Hematopoietic multipotent progenitor cell treated with erythropoietin and hydrocortisone succinate and interleukin-3 and kit ligand, for 6 days (in vitro differentiated cells): ENCODE measurements at places on chromosomes 3 and 15.

DNA sequence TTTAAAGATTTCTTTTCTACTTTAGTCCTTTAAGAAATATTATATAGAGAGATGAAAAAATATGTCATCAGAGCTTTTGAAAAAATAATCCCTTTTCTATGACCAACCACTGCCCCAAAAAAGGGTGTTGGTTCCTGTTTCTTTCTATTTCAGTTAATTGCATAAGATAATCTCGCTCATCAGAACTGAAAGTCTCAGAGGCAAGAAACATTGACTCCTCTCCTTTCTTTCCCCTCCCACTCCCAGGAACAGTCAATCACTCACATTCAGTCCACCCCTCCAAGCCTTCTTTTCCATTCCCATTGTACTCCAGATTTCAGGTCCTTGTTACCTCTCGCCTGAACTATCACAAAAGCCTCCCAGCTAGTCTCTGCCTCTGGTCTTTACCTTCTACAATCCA is 153.7 kb upstream of the ABI3BP start:
- peak; percentile 47 for DNase-seq

DNA sequence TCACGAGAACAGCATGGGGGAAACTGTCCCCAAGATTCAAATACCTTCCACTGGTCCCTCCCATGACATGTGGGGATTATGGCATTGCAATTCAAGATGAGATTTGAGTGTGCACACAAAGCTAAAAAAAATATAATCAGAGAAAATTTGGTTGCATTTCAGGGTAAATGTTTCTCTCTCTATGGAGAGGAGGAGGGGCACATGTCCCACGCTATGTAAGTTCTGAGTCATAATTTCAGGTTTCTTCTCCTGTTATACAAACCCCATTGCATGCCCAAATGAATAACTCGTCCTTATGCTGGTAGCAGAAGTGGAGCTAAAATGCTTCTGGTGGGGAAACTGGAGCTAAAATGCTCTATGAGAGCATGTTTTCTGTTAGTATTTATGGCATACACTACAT is 209.7 kb upstream of the DCBLD2 start:
- DNase-seq = no peak

GRCh38 chr3:129346695-129347457 is 68.2 kb downstream of the HMCES start:
- DNase-seq = no peak

DNA sequence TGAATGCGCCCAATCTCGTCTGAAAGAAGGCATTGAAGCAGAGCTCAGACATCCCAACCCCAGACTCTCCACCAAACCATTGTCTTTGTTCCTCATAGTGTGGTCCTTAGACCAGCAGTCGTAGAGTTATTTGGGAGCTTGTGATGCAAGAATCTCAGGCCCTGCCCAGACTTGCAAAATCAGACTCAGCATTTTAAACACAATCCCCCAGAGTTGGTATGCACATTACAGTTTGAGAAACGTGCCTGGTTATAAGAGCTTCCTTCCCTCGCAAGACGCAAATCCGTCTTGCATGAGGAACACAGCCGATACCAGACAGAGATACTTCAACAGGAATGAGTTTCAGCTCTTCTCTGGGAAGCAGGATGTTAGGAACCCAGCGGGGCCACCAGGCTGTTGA is 38.9 kb upstream of the IREB2 start:
- DNase-seq = peak; percentile 39

DNA sequence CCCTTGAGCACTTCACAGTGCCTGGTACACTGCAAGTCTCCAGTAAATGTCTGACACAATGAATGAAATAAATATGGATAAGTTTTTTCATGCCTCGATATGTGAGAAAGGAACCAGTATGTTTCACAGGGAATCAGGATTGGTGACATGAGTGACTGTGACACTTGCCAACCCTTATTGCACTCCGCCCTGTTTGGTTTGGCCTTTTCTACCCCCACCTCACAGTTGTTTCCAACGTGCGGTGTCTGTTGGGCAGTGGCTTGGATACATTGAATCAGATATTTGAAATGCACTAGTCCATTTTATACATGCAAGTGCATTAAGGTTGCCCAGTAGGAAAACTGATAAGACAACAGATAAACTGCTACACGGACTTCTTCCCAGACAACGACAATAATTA is 2.0 kb downstream of the NPHP3 start:
- DNase-seq = peak; percentile 67

- no peak for DNase-seq
Observed at GRCh38 chr3:127794402-127794801, 27.9 kb downstream of the MGLL start.

DNA sequence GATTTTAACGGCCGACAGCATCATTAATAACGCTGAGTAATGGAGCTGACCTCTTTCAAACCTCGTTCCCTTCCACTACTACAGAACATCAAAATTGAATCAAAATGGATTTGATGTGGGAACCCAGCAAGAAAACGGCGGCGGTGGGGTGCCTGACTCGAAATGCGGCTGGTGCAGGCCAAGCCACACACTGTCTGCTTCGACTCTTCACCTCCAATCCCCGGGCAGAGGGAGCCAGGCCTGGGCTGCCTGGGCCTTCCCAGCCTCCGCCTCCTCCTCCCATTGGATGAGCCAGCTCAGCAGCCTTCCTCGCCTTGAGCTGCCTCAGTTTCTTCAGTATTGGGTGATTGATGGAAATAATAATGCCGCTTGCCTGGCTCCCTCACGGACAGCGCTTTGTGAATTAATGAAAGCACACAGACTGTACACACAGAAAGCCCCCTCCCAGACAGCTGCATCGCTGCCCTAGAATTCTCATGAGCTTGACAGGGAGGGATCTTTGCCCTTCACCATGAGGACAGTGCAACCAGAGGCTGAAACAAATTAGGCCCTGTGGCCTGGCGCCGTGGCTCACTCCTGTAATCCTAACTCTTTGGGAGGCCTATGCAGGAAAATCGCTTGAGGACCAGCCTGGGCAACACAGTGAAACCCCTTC is 11.4 kb upstream of the MEGF11 start:
- no peak for DNase-seq

- no peak for DNase-seq
Observed at GRCh38 chr15:80830677-80831076, 51.5 kb downstream of the CEMIP start.

- peak; percentile 63 for DNase-seq
Observed at GRCh38 chr15:67839499-67839928, 331 bp downstream of the RNU6-1 start.
